Fibroblast of pulmonary artery (primary cell): ENCODE measurements at places on chromosomes 2 and 18.

DNA sequence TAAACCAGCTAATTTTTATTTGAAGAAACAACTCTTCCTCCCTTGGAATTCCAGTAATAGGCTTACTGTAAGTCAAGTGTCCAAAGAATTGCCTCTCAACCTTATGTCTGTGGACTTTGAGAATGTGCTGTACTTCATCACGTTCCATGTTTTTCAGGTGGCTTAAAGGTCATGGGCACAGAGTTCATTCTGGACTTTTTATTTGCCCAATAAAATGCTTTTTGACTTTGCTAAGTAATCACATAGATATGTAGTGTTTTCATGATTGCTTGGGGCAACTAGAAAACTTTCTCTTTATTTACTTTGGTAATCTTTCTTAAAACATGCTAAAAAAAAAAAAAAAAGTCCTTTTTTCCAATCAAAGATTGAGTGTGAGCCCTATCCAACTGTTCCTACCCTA is 10.4 kb upstream of the DNAH7 start:
- DNase-seq = no peak

- no peak for DNase-seq
Observed at GRCh38 chr18:45841765-45842442, 16.4 kb downstream of the SIGLEC15 start.

DNA sequence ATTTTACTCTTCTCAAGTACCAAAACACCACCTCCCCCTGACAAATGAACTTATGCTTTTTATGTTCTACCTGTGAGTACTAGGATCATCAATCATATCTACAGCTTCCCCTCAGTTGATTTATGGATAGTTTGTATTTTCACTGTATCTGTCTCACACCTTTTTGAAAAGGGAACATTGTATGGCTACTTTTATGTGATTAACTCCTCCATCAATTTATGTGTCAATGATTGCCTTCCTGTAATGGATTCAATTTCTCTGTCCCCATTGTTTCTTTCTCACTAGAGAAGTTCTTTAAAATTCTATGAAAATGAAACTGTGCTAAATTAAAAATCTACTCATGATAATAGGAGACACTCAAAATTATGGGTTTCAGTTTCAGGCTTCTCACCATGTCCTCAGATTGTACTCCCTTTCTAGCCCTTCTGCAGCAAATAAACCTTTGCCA is 935.0 kb downstream of the TRIB2 start:
- DNase-seq = no peak

DNA sequence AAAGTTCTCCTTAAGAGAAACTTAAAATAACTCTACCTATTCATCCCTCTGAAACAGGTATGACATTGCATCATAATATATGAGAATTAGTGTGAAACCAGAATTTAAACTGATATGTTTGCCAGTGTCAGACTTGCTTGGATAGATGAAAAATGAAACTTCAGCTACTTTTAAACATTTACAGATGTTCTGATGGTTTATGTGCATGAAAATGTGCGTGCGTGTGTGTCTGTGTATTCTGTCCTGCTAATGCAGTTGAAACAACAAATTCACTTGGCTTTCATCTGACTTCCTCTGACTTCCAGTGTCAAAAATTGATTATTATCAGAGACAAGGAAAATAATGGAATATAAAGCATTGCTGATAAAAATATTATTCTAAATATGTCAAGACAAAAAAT is 719.4 kb downstream of the LRP1B start:
- DNase-seq = no peak

DNA sequence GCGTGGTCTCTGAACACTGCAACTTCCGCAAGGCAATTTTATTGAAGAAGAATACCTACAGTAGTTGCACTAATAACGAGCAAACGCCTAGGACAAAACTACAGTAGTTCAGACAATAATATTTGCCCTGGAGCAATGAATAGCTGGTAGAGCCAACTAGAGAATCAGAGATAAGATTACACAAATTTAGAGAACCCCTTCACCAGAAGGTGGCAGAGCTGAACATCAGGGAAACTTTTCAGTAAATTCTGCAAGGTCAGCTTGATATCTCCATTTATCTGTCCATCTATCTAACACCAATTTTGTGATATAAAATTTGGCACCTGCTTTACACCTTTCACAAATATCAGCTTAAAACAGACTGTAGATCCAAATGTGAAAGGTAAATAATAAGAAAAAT is 43.8 kb downstream of the CDH19 start:
- peak; percentile 53 for DNase-seq

- DNase-seq = no peak
Observed at GRCh38 chr18:67200665-67201064, 315.9 kb downstream of the DSEL start.

DNA sequence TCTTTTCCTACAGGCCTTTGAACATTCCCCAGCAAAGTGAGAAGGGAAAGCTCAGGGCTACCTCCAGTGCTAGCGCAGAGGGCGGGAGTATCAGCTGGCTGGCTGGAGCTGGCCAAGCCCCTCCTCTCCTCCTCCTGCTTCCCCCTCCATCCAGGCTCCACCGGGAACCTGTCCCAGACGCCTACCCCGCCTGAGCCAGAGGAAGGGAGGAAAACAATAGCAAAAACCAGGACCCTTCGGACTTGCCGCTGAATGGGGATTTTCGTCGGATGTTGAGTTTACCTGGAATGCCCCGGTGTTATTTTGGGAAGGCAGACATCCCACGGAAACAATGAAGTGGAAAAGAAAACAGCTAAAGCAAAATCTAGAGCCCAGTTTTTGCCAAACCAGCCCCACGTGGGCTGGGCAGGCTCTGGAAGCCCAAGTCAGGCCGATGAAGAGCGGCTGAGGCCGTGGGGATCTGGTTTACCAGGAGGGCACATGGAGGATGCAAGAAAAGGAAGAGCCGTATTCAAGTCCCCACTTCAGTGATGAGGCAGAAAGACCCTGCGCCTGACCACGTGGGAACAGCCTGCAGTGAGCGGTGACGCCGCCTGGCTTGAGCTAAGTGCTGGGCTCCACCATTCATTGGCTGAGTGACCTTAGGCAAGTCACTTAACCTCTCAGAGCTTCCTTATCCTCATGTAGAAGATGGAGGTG is 100.4 kb upstream of the LCLAT1 start:
- DNase-seq = peak; percentile 26

DNA sequence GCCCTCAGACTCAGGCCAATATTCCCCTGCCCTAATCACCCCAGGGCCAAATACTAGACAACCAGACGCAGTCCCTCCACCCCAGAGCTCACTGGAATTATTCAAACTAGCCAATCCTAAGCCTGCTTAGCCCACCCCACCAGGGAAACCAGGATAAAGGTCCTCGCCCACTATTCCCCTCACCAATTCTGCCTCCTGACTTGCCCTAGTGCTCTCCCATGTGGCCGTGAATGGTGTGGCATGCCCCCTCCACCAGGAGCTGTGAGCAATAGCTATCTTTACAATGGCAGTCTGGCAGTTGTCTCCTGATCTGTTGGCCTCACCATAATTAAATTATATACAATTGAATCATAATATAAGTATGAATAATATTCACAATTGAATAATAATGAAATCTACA is 42.3 kb downstream of the FAM124B start:
- peak; percentile 14 for DNase-seq

DNA sequence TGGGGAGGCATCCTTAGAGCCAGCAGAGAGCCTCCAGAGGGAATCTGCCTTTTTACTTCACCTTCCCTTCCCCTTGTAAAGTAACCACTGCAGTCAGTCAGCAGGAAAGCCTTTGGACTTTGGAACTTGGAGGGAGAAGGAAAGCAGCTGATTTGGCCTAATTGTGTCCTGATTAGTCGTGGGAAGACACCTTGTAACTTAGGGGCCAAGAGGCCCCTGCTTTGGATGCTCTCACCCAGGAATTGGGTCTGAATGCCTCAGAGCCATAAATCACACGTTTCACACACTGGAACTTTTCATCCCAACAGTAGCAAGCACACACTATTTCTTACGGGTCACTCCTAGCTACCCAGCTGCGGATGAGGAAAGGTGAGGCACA is 81.0 kb upstream of the PPM1B start:
- DNase-seq = no peak

DNA sequence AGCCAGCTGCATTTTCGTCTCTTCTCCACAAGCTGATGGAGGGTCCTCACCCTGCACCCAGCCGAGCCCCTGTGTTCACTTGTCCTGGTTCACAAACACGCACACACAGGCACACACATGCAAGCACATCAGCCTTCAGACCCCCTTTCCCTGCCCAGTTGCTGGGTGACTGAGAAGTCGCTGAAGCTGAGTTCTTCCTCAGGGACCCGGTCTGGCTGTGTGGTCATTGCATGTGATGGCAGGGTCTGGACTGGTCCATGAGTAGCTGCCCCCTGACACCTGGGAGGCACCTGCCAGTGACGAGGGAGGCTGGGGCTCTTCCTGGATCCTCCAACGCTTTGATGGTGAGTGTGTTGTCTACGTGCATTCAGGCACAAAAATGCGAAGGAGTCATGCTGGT is 546.1 kb upstream of the SALL3 start:
- DNase-seq = no peak

DNA sequence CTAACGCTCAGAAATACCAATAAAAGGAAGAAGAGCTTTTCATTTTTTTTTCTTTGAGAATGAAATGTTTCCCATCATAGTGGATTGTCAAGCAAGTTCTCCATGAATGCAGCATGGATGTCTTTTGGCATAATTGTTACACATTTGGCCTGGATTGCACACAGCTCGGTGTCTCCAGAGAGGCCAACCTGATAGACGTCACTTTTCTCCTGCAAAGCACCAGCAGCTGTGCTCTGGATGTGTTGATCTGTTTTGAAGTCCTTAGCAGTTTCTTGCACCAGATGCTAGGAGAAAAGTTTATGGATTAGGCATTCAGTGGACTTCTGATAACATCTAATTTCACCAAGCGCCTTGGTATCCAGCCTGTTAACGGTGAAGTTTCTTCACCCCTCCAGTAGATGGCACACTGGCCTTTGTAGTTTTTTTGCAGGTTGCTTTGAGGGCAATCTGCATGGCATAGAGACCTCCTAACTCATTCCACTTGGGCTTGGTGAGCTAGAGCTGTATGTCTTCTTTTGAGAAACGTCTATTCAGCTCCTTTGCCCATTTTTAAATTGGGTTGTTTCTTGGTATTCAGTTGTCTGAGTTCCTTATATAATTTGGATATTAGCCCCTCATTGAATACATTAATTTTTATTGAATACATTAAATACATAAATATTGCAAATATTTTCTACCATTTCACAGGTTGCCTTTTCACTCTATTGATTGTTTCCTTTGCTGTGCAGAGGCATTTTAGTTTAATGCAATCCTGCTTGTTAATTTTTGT is 59.7 kb downstream of the PTH2R start:
- DNase-seq = peak; percentile 31

DNA sequence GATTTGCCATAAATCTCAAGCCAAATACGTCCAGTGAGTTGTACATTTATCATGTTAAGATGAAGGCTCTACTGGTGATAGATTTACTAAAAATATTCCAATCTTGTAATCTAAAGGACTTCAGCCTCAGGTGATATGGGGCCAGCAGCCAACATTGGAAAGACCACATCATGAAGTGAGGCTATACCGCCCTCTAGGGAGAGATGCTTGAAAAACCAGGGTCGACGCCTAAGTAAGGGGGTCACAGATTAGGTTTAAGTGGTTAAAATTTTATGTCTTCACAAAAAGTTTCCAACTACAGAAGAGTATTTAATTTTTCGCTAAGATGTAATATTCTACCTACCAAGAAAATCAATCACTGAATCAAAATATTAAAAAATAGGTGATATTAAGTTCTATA is 33.3 kb downstream of the DOCK10 start:
- DNase-seq = no peak

GRCh38 chr18:78583739-78584458 is 395.7 kb upstream of the SALL3 start:
- no peak for DNase-seq

GRCh38 chr2:216107760-216108159 is 1.4 kb upstream of the XRCC5 start:
- no peak for DNase-seq

- DNase-seq = no peak
Observed at GRCh38 chr2:105072039-105072438, 34.2 kb downstream of the MRPS9 start.
